ENCODE measurements at places on chromosomes 3 and 15. TPM values are rescaled to one million over a fixed set of nuclear protein-coding genes. Genes with fewer than 3 reads are reported as not detected.
A peak's percentile ranks its signal among the peaks of the same experiment; 100 is the strongest.

The ZNF639 gene
- 52.8 TPM for total RNA-seq

DNA sequence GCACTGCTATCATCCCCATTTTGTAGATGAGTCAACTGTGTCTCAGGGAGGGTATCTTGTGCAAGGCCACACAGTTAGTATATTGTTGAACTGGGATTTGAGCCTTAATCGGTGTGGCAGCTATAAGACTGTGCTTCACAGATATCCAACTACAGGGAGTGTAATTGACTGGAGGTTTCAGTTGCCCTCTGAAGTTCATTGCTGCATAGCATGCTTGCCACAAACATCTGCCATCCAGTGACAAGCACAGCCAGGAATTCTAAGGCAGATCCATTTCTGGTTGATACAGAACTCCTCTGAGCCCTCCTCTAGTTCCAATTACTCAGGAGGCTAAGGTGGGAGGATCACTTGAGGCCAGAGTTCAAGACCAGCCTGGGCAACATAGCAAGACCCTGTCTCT is 16.4 kb downstream of the FSD2 start:
- no peak for DNase-seq

DNA sequence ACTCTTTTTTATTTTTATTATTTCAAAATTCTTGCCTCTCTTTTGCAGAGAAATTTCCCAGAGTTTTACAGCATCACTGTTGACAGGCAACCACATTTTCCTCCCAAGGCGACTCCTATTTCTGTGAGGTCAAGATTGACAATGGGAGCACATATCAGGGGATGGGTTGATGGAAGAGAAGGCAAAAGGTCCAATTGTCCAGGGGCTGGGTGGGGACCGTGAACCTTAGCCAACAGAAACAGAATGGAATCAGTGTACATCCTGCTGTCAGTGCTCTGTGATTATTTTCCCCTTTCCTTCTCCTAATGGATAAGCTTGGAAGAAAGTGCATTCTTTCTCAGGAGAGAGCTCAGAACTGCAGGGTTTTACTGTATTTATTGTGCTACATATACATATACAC is 42.4 kb downstream of the CNTN6 start:
- no peak for DNase-seq

DNA sequence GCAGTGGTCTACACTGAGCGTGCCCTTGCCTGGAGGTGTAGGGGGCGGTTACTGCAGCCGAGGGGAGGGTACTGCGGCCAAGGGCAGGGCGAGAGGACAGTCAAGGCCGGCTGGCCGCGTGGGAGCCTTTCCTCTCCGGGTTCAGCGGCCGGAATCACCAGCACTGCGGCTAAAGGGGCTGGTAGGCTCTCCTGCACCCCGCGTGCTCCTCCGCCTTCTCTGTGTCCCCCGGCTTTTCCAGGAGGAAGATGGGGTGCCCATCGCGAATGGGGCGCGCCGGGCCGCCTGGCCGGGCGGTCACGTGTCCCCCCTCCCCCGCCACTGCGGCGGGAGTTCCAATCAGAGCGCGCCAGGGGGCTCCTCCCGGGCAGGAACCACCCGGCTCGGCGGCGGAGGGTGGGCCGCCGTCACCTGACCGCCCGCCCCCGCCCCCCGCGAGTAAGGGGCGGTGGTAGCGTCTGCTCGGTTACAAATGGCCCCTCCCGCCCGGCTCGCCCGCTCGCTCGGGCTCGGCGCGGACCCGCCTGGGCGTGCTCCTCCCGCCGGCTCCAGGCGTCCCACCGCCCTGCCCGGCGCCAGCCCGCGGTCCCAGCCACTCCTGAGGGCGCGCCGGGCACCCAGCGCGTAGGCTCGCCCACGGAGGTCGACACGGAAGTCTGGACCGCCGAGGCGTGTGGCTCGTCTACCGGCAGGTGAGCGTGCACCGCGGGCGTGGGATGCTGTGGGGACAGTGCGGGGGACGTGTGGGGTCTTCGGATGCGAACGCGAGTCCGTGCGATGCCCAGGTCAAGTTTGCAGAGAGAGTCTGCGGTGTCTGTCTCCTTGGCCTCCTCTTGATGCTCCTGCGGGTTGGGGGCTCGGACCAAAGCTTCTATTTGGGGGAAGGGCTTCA is 242.6 kb upstream of the TOPAZ1 start:
- DNase-seq: peak; percentile 69

All from MCF 10A (cell line).